NCI-H2029 (cell line): ENCODE measurements at places on chromosomes 13 and 19.
A peak's percentile ranks its signal among the peaks of the same experiment; 100 is the strongest.

- DNase-seq = no peak
Measured at GRCh38 chr13:98945863-98946605, 31.8 kb downstream of the DOCK9 start.

DNA sequence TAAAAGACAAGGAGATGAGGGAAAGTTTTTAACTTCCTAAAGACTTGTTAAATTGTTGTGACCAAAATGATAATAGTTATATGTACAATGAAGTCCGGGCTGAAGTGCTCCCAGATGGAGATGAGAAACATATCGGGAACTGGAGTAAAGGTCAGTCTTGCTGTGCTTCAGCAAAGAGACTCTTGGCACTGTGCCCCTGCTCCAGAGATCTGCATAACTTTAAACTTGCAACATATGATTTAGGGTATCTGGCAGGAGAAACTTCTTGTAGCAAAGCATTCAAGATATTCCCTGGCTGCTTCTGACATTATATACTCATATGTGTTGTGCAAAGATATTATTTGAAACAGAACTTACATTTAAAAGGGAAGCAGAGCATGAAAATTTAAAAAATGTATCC, 786.6 kb upstream of the SLITRK6 start:
- DNase-seq = no peak

GRCh38 chr19:4700693-4700970, 23.0 kb downstream of the DPP9 start:
- DNase-seq = no peak

- no peak for DNase-seq
Measured at GRCh38 chr19:57282011-57282643, 1.8 kb downstream of the ZNF460 start.

DNA sequence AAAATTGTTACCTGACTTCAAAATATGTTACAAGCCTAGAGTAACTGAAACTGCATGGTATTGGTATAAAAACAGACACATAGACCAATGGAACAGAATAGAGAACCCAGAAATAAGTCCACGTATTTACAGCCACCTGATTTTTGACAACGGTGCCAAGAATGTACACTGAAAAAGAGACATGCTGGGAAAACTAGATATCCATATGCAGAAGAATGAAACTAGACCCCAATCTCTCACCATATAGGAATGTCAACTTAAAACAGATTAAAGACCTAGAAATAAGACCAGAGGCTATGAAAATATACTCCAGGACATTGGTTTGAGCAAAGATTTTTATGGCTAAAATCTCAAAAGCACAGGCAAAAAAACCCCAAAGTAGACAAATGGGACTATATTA, 76.5 kb downstream of the LATS2 start:
- no peak for DNase-seq

DNA sequence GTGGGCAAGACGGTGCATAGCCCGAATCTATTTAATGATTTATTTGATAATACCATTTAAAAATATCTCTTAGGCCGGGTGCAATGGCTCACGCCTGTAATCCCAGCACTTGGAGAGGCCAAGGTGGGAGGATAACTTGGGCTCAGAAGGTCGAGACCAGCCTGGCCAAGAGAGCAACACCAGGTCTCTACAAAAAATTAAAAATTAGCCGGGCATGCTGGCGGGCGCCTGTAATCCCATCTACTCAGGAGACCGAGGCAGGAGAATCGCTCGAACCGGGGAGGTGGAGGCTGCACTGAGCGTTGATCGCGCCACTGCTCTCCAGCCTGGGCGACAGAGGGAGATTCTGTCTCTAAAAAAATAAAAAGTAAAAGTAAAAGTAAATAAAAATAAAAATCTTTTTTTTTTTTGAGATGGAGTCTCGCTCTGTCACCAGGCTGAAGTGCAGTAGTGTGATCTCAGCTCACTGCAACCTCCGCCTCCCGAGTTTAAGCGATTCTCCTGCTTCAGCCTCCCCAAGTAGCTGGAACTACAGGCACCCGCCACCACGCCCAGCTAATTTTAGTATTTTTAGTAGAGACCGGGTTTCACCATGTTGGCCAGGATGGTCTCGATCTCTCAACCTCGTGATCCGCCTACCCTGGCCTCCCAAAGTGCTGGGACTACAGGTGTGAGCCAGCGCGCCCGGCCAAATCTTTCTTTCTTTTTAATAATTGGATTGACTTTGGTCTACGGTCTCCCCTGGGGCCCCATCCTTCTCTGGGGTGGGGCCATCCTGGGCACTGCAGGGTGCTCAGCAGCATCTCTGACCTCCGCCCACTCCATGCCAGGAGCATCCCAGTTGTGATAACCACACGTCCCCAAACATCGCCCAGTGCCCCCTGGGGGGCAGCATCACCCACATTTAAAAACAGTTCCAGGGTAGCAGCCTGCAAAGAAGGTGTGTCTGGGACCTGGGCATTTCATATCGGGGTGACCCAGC, 90.7 kb downstream of the GNG7 start:
- no peak for DNase-seq

GRCh38 chr13:41588899-41589298, 131.5 kb downstream of the RGCC start:
- DNase-seq = no peak

GRCh38 chr19:9132422-9132821, 5.7 kb upstream of the OR7G3 start:
- no peak for DNase-seq

- DNase-seq = no peak
Measured at GRCh38 chr13:20988033-20988908, 73.1 kb downstream of the LATS2 start.

- DNase-seq = no peak
Measured at GRCh38 chr13:80871481-80871880, 530.6 kb upstream of the SPRY2 start.

- no peak for DNase-seq
Measured at GRCh38 chr13:91609353-91609752, 210.9 kb downstream of the GPC5 start.

GRCh38 chr13:63631006-63631405, 2215.4 kb upstream of the PCDH20 start:
- DNase-seq = no peak

GRCh38 chr19:2270423-2271233, 11.3 kb downstream of the PEAK3 start:
- no peak for DNase-seq

DNA sequence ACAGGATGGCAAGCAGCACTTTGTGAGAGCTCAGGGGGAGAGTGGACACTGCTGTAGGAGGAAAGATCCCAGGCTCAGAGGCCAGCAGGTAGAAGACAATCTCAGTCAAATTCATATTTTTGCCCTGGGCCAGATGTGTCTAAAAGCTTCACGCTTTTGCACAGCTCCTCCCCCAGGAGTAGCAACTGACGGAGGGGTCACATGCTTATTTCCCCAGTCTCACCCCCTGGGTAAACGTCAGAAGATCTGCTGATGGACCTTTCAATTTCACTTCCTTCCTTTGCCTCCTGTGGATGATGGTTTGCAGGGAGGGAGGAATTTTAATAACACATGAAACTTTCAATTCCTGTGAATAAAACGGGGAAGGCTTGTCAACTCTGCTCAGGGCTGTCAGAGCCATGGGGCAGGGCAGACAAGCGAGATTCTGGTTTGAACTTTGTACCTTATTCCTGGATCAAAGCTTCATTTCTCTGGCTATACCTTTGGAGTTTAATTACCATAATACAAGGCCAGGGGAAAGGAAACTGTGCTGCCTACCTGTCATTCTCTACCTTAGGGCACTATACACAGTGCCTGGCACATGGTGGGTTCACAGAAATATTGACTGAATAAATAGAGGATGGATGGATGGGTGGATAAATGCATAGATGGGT, 41.0 kb downstream of the POU4F1 start:
- DNase-seq = no peak

DNA sequence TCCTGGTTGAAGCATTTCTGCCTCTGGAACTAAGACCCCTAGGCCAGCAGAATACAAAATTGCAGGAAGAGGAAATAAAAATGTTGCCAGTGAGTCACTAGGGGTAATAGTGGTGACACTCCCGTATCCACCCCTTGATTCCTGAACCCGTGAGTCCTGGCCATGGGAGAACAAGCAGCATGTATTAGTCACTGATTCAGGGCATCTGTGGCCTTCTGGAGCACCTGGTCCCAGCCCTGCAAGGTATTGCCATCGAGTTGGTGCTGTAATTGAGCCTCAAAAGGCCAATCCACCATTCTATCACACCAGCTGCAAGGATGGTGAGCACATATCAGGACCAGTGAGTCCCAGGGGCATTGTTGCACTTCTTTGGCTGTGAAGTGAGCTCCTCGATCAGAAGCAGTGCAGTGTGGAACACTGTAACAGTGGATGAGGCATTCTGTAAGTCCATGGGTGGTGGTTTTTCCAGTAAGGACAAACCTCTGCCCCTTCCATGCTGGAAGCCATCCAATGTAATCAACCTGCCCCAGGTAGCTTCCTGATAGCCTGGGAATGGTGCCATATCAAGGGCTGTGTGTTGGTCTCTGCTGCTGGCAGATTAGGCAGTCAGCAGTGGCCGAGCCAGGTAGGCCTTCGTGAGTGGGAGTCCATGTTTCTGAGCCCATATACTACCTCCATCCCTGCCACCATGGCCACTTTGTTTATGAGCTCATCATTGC, 39.6 kb downstream of the C1QTNF9 start:
- DNase-seq = peak; percentile 80

GRCh38 chr13:26531742-26532141, 25.7 kb upstream of the WASF3 start:
- DNase-seq = peak; percentile 31

GRCh38 chr19:40225440-40226305, 816 bp downstream of the CCNP start:
- no peak for DNase-seq

- DNase-seq = no peak
Measured at GRCh38 chr13:42071672-42072419, 23.4 kb downstream of the DGKH start.

DNA sequence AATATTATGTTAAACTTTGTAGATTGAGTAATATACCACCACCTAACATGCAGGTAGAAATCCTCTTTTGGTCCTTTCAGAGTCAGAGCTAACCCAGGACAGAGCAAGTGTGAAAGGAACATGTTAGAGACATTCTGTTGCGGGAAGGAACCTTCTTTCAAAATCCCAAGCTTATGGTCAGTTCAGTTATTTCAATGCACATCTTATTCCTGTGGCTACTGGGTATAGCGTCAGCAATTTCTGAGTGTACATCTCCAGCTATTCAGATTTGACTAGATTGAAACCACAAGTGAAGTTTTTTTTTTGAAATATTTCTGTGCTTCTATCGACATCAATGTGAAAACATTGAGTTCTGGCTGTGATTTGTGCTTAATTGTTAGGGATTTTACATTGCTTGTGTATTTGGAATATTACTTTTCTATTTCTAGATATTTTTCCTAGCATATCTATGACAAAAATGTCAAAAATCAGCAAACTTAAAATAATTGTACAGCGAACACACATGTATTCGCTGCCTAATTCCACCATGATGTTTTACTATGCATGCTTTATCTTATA, 165.3 kb downstream of the LMO7 start:
- DNase-seq = no peak

GRCh38 chr13:106367361-106367971, 168.0 kb downstream of the EFNB2 start:
- DNase-seq = no peak

GRCh38 chr13:50080203-50080910, 65.1 kb downstream of the KCNRG start:
- DNase-seq = no peak

DNA sequence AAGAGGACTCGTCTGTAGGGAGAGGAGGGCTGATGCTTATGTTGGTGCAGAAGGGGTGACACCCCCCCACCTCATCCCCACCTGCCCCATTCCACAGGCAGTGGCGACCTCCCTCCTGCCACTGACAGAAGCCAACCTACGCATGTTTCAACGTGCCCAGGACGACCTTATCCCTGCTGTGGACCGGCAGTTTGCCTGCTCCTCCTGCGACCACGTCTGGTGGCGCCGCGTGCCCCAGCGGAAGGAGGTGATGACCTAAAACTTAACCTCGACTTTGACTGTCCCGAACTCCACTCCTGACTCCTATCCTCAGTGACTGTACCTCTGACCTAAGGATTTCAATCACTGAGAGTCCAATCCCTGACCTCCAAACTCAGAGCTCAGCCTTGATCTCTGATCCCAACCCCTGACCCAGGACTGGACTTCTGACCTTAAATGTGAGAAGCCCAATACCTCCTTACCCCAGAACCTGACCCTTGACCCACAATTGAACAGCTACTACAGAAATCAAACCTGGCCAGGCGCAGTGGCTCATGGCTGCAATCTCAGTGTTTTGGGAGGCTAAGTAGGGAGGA, 3.8 kb downstream of the SHFL start:
- no peak for DNase-seq

- no peak for DNase-seq
Measured at GRCh38 chr13:111467111-111467890, 146.9 kb downstream of the TEX29 start.

DNA sequence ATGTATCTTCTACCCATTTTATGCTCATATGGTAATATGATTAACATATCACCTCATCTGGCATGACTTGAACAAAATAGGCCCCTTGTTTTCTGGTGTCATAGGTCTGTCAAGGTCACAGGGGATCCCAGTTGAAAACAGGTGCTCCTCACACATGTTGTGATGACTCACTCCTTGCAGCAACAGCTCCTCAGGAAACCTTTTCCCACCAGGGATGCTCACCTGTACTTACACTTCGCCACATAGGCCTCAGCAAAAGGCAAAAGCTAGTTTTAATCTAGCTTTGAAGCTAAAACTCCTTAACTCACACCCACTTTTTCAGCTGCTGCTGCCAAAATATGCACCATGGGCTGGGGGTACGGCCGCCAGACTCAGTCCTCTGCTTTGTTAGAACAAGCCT, 110.0 kb upstream of the SOX21 start:
- no peak for DNase-seq

- no peak for DNase-seq
Measured at GRCh38 chr13:46749951-46750350, 47.0 kb downstream of the ESD start.

DNA sequence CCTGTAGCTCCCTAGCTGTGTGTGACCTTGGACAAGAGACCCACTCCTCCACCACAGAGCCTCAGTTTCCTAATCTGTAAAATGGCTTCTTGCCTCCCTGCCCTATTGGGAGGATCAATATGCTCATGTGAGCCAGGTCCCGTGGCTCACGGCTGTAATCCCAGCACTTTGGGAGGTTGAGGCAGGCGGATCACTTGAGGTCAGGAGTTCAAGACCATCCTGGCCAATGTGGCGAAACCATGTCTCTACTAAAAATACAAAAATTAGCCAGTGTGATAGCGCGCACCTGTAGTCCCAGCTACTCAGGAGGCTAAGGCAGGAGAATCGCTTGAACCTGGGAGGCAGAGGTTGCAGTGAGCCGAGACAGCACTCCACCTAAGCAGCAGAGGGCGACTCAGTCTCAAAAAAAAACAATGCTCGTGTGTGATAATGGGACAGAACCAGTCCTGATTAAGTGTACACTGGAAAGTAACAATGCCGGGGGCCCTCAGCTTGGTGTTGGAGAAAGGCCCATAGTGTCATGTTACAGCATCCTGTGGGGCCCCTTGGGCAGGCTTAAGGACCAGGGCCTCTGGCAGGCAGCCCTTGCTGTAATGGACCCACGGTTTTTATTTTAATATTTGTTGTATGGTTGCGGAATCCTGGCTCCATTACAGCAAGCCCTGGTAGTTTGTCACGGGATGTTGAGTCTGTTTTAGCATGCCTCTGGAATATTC, 6.8 kb downstream of the RPS11 start:
- DNase-seq = peak; percentile 78

GRCh38 chr13:64551755-64552154, 2678.4 kb downstream of the PCDH9 start:
- DNase-seq = no peak
